NCI-H2171 (cell line): ENCODE measurements at places on chromosomes 1 and 21.

DNA sequence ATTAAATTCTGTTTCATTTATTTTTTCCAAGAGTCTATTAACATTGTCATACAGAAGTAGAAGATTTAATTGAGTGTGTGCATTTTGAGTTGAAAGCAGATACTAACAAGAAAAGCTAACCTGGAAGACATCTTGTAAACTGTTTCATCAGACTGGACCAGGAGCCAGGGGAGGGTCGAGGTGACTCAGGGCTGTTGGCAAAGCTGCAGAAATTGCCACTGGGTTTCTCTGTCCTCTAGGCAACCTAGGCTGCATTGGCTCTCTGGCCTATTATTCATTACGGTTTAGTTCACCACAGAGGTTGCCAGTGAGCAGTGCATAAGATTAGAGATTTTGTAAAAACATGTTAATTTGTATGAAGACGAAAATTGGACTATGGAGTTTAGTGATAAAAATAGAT is 27.5 kb downstream of the ERG start:
- no peak for DNase-seq

DNA sequence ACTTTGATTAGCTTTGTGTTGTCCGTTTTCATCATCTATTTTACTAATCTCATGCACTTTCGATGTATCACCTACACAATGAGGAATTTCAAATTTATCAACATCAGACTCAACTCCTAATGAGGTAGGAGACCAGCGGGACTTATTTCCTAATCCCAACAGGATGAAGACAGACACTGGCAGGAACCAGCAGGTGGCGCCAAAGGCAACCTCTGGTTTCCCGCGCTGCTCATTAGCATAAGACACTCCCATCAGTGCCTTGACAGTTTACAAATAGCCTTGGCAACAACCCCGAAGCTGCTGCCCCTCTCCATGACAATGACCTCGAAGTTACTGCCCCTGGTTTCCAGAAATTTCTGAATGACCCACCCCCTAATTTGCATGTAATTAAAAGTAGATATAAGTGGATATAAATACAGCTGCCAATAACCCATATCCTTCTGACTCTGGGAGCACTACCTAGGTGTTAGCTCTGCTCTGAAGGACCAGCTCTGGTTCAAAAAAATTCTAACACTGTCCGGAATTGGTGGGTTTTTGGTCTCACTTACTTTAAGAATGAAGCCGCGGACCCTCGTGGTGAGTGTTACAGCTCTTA is 974.8 kb downstream of the ADGRL2 start:
- no peak for DNase-seq

- no peak for DNase-seq
Measured at GRCh38 chr1:192190066-192190465, 31.8 kb downstream of the RGS18 start.

- DNase-seq: no peak
Measured at GRCh38 chr1:160741612-160742348, 2.7 kb downstream of the SLAMF7 start.

- no peak for DNase-seq
Measured at GRCh38 chr1:248852481-248853405, 6.1 kb downstream of the ZNF692 start.

DNA sequence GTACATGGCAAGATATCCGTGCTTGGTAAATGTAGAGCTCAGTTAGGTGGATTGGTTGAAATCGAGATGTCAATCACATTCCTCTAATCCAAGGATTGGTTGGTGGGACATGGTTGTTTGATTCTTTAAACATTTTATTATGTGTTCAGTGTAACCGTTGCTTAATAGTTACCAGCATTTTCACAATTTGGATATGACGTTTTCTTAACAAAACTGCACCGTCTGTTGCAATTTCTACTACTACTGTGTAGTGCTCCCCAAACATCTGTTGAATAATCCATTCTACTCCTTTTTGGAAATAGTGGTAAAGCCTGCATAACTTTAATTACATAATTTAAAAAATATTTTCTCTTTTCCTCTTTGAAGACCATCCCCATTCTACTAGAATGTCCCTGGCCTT is 16.3 kb downstream of the OR2B11 start:
- DNase-seq: no peak

- no peak for DNase-seq
Measured at GRCh38 chr1:202029171-202029665, 18.8 kb downstream of the ELF3 start.

GRCh38 chr21:44255511-44255981 is 6.2 kb downstream of the DNMT3L start:
- DNase-seq: no peak

GRCh38 chr1:53074313-53075154 is 12.5 kb downstream of the PODN start:
- peak; percentile 71 for DNase-seq

DNA sequence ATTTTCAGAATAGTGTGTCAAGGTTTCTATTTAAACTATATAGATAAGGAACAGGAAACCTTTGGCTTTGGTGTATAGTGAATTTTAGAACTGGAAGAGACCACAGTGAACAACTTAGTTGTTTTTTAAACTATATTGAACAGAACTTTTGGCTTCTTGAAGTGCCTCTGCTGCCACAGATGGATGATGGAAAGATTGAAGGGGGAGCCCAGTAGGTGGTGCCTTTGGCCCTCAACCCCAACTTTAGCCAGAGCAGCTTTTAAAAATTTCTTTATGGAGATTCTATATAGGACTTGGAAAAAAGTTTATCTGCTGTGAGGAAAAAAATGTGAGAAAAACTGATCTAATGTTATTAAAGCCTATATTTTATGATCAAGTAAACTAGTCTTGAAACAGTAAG is 50.2 kb downstream of the SWT1 start:
- no peak for DNase-seq

- DNase-seq: peak; percentile 86
Measured at GRCh38 chr1:27300341-27301051, 21.5 kb upstream of the TMEM222 start.

DNA sequence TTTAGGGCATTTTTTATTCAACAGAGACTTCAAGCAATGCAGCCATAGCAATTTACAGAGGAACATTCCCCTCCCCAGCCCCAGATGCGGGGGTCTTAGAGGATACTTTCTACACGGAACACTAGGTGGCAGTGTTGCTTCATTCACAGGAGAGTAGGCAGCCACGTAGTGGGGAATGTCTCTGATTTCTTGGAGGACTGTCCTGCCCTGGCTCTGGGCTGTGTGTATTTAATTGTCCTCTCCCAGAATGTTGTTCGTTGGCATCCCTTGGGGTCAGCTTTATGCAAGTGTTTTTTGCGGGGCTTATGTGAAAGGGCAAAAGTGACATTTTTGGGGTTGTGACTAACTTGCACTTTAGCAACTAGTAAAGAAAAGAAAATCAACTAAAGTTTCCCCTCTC is 96.9 kb downstream of the PAPPA2 start:
- DNase-seq: no peak

- no peak for DNase-seq
Measured at GRCh38 chr21:35508139-35508888, 459.2 kb upstream of the RUNX1 start.

DNA sequence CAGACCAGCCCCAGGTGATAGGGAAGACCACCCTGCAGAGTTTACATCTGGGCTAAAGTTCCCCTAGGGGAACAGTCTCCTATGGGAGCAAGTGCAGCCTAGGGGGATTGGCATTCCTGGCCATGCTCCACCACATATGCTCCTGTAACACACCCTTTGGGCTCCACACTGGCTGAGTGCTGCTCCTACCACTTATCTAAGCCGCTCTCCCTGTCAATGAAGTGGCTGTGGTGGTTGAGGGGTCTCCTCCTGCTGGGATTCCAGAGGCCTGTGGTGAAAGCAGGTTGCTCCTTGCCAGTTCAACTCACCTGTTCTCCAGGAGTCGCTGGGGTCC is 51.1 kb downstream of the COL24A1 start:
- DNase-seq: no peak

DNA sequence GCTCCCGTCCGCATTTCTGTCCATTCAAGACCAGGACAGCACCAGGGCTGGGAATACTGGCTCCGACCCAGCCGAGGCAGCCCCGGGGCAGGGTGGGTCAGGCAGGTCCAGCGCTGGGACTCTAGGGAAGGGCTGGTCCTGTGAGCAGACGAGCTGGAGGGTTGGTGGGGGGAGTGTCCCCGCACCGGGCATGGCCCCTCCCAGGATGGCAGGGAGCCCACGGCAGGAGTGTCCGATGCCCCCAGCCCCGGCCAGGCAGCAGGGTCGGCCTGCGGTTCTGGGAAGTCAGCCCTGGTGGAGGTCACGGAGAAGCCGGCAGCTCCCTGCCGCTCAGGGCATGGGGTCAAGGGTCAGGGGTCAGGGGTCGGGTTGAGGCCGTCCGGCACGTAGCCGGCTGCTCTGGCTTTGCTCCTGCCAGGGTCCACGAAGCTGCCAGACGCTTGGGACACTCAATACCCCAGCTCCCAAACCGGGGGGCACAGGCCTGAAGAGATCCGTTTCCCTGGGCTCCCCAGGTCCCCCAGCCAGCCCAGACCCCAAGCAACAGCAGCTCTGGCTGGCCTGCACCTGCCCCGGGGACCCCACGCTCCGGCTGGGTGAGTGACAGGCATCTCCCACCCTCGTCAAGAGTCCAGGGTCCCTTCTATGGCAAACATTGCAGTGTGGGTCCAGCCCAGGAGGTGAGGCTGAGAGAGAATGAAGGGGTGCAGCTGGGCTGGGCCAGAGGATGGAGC is 6.7 kb downstream of the C1QTNF12 start:
- no peak for DNase-seq

DNA sequence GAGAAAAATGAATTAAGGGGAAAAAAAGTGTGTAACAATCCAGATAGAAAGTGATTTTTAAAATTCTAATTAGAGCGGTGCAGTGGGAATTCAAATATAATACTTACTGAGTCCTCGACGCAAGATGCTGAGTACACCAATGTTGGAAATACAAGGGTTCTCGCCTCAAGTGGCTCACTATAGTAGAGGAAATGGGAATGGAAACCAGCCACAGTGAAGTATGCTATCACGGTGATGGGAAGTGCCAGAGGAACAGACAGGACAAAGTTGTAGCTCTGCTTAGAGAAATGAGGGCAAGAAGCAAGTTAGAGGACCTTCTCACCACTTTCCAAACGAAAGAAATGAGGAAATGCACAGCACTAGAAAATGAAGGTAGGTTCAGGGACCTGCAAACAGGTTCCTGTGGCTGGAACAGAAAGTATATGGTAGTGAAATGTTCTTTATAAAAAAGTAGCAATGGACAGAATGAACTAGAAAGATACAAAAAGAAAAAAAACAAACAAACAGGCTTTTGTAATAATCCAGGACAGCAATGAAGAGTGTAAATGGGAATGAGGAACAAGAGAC is 13.5 kb downstream of the EGLN1 start:
- no peak for DNase-seq

GRCh38 chr1:106925750-106926149 is 130.7 kb upstream of the PRMT6 start:
- no peak for DNase-seq
